ENCODE measurements at places on chromosomes 4 and X.

DNA sequence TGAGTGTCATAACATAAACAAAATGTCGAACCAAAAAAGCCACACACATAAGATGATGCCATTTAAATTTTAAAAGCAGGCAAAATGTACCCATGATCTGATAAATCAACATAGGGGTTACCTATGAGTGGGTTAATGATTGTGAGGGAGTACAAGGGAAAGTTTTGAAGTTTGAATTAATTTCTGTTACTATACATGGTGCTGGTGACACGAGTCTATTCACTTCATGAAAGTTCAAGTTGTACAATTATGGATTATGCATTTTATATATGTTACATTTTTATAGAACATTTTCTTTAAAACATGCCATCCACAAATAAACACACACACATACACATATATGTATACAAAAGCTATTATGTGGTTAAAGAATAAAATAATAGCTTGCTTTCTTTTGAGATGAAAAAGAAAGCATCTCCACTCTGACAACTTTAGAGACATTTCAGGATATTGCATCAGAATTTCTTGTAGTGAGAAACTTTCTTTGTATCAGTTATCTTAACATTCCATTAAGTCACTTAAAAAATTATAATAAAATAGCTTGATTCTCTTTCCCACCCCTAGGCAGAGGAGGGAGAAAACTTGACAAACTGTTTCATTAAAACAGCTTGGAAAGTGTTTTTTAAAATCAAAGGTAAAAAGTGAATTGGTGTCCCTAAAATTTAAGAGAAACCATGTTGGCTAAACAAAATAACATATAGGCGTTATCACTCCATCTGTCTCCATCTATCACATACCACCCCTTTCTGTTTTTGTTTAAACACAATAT, 891.8 kb upstream of the NDST4 start:
- DNase-seq: peak; percentile 35

DNA sequence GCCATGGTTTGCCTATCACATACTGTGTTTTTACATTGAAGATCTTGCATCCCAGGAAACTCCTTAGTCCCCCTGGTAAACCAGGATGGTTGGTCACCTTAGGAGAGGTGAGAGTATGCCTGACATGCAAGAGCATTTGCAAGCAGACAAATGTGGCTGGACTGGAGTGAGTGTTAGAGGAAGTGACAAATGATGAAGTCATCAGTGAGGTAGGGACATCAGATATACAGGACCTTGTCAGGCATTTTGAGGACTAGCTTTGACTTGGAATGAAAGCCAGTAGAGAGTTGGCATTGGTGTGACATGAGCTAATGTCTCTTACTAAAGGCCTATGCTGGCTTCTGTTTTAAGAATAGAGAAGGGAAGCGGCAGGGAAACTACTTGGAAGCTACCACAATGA, 124.9 kb downstream of the FRMPD4 start:
- DNase-seq: no peak

GRCh38 chrX:101803451-101803850, 128.4 kb downstream of the ZMAT1 start:
- no peak for DNase-seq

DNA sequence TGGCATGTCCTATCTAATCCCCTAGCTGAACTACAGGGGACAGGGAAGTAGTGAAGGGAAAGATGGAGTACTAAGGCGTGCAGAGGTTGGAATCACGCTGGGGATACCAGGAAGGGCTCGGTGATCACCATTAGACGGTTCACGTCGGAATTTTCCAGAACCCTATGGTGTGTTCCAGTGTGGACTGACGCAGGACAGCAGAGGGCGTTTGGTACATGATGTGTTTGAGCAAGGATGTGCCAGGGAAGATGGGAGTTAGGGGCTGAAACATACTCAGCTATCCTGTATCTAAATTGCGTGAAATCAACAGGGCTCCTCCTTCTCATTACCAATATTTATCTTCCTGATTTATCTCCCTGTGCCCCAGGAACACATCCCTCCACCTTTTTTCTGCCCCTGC, 33.7 kb downstream of the PRPS2 start:
- no peak for DNase-seq

DNA sequence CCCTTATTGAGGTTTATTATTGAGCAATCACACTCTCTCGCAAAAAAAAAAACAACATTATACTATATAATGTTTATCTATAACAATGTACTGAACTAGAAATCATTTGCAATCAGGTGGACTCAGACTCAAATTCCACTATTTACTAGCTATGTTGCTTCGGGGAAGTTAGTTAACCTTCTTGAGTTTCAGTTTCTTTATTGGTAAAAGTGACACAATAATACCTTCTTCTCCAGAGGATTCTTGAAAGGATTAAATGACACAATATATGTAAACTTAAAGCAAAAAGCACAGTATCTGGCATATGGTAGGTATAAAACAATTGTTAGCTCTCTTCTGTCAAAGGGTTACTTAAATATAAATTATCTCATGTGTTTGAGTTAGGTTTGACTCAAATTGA, 31.5 kb upstream of the HDAC8 start:
- DNase-seq: no peak

- no peak for DNase-seq
These were observed 34.3 kb downstream of the RAPGEF2 start for GRCh38 chr4:159137176-159137575.

Data from SK-N-MC (cell line).